Activated naive CD8-positive, alpha-beta T cell treated with anti-CD3 and anti-CD28 coated beads, Interleukin-2, amount 50 U/mL, for 16 hours (primary cell): ENCODE measurements at places on chromosomes 3 and 15.

GRCh38 chr15:67201136-67201535 is 53.3 kb downstream of the AAGAB start:
- DNase-seq = no peak

DNA sequence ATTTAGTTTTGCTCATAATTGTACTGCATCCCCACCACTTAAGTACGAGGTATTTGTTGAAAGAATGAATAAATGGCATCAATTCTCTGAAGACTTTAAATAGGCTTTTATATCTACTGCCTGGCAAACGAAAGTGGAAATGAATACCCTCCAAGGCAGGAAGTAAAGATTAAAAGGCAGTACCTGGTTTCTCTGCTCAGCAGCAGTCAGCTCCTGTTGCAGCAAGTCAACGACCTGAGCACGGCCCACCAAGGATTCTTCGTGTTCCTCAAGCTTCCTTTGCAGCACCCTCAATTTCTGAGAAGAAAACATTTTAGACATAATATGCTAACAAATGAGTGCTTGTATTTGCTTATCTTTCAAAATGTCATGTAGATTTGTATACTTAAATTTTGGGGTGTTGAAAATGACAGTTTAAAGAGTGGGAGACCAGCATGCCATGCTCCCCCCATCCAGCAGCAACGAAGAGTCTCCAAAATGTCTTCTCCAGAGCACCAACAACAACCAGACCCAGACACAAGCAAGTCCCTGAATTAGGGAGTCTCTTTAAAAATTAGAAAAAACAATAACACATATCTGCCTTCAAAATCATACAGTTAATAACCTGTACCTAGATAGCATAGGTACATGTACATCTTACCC is 31.2 kb downstream of the GOLGB1 start:
- DNase-seq = no peak

DNA sequence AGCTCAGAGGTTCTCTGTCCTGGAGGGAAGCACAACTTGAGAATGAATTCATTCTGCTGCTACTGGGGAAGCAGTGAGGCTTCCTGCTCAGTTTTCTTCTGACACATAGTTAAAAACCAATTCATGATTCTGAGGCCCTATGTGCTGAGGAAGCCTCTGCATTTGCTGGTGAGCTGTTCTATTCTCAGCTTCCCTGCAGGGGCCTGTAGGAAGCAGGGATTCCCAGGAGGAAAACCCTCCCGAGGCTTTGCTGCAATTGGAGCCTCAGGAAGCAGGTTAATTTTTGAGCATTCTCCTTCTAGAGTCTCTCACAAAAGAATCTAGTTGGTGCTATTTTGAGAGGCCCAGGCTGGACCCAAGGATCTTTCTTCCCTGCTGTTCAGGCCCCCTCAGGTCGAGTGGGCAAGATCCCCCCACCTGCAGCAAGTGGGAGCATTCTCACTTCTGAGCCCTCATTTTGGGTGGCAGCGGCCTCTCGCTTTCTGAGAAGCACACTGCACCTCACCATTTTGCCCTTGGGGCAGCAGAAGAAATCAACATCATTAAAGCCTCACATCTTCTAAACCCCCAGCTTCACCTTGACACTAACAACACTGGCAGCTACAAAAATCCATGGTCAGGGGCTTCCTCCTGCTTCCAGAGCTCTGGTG is 197.5 kb upstream of the TSC22D2 start:
- DNase-seq = no peak

- no peak for DNase-seq
Measured at GRCh38 chr3:16907243-16907642, 22.5 kb downstream of the PLCL2 start.

- no peak for DNase-seq
Measured at GRCh38 chr3:58350627-58351013, 17.9 kb downstream of the PXK start.

DNA sequence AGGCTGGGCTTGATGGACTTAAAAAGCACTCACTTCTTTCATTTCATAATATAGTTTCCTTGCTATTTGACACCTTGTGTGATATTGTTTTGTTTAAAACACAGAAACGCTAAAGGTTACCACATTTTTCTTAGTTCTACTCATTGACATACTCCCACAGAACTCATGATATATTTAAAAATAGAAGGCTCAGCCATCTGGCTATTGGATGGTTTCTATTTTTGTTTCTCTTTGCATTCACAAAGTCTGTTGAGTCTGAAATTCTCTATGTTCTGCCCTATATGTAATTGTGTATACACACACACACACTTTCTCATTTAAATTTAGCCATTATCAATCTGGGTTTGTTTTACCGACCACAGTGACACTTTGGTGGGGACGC is 128.2 kb downstream of the SOX2 start:
- DNase-seq = no peak

DNA sequence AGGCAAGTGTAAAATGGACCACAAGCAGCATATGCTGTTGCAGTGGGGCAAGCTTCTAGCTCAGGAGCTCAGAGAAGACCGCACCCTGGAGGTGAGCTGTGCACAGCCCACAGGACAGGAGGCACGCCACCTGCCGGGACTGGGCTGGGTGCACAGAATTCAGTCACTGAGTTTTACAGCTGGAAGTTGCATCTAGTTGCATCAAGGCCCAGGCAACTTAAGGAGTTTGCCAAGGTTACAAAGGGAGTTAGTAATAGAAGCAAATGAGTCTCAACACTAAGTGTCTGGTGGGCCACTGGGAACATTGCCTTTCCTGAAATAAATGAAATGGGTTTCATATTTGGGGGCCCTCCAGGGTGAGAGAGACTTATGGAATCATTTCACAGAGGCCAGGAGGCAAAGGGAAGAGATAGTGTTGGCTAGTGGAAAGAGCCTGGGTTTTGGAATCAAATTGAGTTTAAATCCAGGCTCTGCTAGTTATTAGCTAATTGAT is 36.0 kb upstream of the TIMP4 start:
- DNase-seq = no peak

GRCh38 chr3:50157827-50158529 is 2.9 kb downstream of the SEMA3F start:
- DNase-seq = no peak

DNA sequence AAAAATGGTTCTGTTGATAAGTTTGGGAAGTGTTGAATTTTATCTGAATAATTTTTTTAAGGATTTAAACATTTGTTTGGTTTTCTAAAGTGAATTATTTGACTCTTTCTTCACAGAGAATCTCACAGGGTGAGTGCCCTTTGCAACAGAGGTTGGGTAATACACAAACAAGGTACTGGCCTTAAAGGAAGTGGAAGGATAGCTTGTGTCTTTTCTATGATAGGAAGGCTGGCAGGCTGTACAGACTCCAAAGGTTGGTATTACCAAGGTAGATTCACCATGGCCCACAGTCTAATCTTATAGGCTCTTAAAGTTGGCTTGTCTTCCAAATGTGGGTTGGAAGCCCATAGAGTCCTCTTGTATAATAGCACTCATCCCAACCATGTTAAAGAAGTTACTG is 311.5 kb downstream of the SV2B start:
- no peak for DNase-seq

DNA sequence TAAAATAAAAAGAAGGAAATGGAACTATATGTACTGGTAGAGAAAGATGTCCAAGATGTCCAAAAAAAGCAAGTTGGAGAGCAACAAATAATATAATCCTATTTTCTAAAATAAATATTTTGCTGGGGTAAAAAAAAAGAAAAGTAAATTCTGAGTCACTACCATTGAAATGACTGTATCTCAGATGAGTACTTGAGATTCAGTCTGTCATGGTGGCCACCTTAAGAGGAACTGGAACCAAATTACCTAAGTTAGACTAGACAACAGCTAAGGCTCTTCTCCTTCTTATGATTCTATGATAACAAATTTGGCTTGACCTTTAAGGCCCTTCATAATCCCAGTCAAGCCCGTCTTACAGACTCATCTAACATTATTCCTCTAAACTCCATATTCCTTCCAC is 270.6 kb upstream of the HES1 start:
- no peak for DNase-seq
